Nucleus accumbens (tissue), 56 donors: ENCODE measurements at places on chromosomes 2 and 18.

DNA sequence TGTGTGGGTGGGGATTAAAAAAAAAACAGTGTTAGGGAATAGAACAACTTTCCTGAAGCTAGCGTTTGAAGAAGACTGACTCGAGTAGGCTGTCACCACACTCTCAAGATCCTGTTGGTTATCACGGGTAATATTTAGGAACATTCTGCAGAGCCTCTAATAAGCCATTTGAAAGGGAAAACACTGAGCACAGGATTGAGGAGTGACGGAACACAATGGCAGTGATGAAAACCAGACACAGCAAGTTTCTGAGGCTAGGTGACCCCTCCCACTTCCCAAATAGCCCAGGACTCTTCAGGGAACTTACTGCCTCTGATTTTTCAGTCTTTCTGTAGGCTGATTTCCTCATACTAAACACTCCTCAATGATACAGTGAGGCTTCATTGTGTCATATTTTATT is 88.2 kb upstream of the TMEM200C start:
- DNase-seq, result no peak

GRCh38 chr2:164967781-164968228 is 12.5 kb upstream of the SLC38A11 start:
- no peak for DNase-seq

DNA sequence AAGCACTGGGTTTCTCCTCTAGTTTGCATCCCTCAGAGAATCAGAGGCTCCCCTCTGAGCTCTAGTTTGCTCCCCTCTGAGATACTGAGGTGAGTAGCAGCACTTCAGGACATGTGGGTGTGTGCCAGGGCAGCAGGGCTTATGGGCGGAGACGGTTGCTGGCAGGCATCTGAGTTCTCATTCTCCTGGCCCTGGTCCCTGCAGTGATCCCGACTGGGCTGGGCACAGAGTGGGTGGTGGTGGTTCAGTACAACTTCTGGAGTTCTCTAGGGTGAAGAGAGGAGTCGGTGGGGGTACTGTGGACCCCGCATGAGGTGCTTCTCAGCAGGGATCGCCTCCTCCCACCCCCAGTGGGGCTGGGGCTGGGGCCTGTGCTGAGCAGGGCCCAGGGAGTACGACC is 47.9 kb downstream of the BOLA3 start:
- no peak for DNase-seq

- no peak for DNase-seq
Measured at GRCh38 chr2:89831641-89832498, 1140.4 kb downstream of the RPIA start.

DNA sequence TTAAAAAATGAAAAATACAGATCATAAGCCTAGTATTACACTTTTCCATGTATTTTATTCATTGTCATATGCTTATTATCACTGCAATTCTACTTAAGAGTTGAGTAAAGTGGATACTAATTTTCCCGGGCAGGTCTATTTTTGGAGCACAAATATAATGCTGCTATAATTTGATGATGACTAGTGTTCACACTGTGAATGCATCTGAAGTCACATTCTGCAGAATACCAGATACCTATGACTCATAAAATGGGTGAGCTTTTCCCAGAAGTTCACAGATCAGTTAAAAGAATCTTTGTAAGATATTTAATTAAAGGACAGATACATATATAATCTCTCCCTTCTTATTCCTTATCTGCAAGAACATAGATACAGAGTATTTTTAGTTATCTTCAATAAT is 79.8 kb upstream of the MC4R start:
- DNase-seq, result no peak

DNA sequence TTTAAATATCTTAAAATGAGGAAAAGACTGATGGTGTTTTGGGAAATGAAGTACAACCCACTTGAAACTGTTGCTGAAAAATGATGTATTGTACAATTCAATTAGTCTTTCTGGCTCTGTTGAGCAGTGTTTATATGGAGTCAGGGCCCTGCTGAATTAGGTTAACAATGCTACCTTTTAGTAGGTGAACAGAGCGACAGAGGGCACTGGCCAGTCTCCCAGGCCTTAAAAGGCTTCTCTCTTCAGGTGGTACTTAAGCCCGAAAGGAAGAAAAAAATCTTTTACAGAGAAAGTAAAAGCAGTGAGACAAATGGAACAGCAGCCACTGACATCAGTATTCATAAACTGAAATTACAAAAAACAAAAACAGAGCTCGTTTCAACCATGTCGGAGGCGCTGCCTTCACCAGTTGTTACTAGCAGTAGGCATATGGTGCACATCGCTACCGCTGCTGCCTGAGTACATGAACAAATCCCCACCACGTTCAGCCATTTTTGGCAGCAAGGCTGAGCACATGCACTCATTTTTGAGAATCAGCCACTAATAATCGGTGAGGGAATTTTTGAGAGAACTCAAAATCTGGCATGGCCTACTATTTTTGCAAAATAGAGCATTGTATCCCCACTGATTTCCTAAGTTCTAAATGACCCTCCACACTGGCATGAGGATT is 91.8 kb downstream of the PLEKHM3 start:
- DNase-seq, result no peak

DNA sequence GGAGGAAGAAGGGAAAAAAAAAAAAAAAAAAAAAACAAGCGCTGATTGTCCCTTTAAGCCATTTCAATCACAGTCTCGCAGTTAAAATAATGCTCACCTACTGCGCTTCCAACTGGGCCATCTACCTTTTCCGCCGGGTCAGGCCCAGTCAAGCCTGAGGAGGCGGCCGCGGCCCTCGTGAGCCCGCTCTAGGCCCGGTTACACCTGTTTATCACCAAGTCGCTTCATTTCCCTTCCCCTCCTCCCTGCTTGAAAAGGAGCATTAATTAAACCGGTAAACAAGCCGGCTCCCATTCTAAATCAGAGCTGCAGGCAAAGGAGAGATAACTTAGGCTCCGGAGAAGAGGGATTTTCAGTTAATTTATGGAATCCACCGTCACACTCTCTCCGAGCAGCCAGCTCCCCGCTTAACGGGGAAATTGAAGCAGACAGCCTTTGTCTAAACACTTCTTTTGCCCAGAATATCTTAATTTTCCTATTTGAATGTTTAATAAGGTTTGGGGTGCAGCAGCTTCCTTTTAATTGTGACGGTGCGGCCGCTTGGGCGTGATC is 140.1 kb upstream of the SIX3 start:
- no peak for DNase-seq

DNA sequence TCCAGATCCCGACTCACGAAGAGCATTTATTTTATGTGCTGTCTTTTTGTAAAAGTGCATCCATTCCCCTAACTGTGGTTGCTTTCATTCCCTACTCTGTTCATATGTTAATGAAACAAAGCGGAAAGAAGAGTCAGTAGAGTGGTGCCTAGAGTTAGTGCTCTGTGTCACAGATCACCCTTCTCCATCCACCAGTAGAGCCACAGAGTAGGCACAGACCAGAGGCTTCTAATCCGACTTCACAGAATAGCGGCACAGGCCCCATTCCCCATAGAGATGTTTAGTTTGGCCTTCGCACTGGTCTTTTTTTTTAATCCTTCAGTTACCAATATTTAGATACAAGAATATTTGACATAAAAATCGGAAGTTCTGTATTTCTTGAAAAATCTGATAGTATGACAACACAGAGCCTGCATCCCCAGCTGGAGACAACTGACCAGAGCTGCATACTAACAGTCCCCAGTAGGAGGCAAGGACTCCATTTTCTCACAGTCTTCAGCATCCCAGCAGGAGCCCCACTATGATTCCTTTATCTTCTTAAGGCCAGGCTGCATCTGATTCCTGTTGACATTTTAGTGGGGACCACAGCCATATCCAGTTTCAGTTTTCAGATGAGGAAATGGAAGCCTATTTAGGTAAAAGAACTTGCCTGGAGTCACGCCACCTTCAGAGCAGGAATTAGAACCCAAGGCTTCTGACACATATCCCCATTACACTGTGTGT is 7.0 kb downstream of the G6PC2 start:
- no peak for DNase-seq
